ENCODE measurements at places on chromosomes 11 and 22.

GRCh38 chr11:19229671-19230070 is 11.1 kb downstream of the E2F8 start:
- ATAC-seq, result no peak

- ATAC-seq, result no peak
These were observed 2.0 kb upstream of the MAPK11 start for GRCh38 chr22:50272044-50272802.

DNA sequence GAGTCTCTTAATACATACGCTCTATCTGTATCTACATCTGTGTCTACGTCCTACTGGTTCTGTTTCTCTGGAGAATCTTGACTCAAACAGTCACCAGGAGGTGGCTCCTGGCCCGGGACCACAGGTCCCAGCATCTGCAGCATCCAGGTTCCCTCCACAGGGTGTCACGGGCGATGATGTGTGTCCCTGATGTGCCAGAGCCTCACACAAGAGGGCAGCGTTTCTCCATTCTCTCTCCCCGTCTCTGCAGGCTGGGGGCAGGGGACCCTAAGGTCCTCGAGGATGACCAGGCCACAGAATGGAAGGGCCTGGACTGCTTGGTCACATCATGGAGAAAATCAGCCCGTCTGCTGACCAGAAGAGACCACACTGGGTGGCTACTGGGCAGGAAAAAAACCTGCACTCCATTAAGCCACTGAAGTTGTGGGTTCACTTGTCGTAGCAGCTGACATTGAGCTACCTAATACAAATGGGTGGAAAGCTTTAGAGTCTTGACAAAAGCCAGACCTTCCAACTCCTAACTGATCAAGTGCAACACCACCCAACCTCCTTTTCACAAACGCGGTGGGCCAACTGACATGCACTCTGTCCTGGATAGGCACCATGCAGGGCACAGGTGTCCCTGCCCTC is 392.5 kb downstream of the CTTN start:
- ATAC-seq, result no peak

GRCh38 chr22:38871360-38872171 is 450 bp downstream of the CBX6 start:
- peak; percentile 2 for ATAC-seq

DNA sequence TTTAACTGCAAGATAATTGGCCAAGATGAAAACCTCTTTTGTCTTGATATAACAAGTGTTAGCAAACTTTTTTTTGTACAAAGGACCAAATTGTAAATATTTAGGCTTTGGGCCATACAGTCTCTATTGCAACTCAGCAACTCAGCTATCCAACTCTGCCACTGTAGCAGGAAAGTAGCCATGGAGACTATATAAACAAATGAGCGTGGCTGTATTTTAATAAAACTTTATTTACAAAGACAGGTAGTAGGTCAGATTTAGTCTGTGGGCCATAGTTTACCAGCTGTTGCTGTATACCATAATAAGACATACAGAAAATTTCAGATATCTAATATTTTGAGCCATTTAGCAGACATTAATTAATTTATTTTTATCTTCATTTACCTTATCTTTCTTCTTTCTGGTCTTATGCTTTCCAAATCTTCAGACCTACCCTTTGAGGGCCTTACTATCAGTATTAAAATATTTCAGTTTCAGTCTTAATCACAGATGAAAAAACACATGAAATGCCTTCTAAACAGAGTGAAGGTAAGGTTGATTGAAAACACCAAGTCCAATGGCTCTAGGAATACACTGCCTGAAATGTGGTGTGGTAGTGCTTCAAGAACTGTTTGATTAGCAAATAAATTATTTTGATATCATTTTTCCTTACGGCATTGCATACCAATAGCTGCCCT is 256.9 kb upstream of the CTSC start:
- no peak for ATAC-seq

DNA sequence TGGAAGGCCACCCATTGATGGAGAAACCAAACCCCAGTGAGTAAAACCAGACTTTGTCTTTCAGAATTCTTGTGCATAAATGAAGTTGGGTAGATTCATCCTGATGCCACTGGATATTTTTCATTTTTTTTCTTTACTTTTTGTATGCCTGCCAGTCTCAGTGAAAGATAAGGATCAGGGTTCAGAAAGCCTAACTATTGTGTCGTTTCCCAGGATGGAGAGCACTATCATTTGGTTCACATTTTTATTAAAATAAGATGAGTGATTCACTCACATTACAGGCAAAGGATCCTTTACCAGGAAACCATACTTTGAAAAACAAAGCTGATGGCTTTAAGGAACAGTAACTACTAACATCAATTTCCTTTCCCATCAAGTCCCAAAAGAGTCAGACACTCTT is 52.0 kb downstream of the ARFGAP2 start:
- no peak for ATAC-seq

GRCh38 chr11:37409124-37409523 is 811.1 kb upstream of the RAG2 start:
- ATAC-seq, result no peak

DNA sequence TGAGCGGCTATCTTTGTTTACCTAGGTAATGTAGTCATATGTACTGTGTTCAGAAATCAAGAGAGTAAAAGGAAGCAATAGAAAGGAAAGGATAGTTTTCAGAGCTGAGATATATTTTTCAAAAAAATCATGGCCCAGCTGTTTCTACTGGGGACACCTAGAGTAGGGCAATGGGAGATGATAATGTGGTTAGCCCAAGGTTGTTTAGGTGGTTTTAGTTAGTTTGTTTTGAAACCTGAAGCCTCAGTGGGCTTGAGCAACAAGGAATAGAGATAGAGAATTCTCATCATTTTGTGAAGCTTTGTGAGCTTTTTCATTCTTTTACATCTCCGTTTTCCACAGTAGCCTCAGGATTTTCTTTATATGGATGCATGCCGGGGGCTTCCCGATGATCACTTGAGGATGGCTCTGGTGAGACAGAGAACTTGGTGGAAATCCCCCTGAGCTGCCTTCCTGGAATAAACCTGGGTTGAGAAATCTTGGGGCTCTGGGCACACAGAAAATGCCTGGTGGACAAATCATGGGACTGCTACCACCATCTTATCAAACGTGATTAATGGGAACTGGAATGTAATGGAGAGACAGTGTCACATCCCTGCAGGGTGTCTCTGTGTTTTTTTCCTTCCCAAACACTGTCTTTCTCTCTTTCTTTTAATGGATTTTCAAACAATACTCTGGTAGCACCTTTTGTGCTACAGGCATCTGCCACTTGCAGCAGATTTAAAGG is 49.0 kb downstream of the ARHGAP42 start:
- ATAC-seq, result no peak
